ENCODE measurements at places on chromosomes 1 and 21.
A peak's percentile ranks its signal among the peaks of the same experiment; 100 is the strongest.

DNA sequence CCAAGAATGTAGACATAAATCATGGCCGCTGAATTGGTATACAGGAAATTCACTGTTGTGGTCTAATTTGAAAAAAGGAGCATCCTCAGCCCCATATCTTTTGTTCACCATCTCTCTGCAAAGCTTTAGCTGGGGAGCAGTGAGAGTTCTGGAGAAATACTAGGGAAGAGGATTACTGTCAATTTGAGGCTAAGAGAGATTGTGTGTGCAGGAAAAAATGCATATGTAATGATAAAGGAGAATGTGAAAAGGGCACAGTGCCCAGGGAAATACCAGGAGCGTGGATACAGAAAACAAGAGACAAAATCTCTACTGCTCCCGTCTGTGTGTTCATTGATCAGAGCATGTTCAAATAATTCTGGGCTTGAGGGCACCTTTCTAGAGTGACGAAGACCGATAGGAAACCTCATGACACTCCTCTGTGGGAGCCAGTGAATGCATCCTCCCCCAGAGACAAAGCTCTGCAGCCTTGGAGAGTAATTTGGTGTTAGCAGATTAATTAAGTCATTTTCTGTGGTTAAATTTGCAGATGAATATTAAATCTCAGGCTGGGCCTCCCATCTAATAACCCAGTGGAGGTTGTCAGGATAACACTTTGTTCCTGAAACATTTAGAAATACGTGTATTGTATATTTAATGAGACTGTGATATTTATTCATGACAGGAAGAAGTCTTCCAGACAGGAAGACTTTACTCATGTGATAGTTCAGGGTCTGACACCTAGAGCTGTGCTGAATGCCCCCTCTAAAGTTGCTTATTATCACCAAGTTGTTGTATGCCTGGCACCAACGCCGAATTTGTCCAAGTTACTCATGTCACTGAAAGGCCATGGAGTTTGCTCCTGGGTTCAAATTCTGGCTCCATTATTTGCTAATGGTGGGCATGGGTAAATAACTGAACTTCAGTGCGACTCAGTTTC is 287.3 kb upstream of the SGIP1 start:
- DNase-seq = no peak

GRCh38 chr1:161180639-161181038 is 3.3 kb upstream of the B4GALT3 start:
- DNase-seq = no peak

GRCh38 chr1:180145446-180145845 is 9.2 kb upstream of the QSOX1 start:
- no peak for DNase-seq

DNA sequence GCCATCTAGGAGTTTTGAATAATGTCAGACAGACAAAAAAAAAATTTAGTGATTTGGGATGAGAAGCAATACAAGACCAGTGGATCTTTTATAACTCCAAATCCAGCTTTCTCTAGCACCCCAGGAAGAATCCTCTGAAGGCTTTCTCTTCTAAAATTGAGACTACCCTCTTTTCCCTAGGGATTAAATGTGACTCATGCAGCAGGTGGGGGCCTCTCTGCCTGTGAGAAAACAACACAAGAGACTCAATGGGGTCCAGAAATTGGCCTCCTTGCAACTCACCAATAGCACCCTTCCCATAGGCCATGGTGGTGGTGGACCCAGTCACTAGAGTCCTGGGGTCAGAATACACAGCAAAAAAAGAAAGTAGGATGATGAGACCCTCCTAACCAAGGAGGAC is 120.3 kb upstream of the ATP1A1 start:
- DNase-seq = no peak

GRCh38 chr1:2539312-2539907 is 9.3 kb upstream of the HES5 start:
- peak; percentile 83 for DNase-seq

- DNase-seq = no peak
Observed at GRCh38 chr1:220734571-220735326, 13.4 kb upstream of the MTARC2 start.

DNA sequence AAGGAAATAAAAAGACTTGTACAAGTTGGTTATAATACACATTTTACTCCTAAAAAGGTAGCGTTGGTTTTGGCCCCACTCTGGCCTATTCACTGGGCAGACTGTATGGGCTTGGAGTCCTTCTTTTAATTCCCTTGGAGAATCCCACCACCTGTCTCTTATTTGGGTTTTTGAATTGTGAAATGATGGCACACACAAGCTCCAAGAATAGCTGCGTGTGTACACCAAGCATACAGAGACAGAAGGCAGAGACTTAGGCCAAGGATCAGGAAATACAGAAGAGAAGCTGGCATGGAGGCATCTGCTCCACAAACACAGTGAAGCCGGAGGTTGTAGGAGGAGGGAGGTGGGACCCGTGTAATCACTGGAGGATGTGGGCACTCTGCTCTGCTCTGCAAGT is 29.1 kb downstream of the DDR2 start:
- DNase-seq = no peak

DNA sequence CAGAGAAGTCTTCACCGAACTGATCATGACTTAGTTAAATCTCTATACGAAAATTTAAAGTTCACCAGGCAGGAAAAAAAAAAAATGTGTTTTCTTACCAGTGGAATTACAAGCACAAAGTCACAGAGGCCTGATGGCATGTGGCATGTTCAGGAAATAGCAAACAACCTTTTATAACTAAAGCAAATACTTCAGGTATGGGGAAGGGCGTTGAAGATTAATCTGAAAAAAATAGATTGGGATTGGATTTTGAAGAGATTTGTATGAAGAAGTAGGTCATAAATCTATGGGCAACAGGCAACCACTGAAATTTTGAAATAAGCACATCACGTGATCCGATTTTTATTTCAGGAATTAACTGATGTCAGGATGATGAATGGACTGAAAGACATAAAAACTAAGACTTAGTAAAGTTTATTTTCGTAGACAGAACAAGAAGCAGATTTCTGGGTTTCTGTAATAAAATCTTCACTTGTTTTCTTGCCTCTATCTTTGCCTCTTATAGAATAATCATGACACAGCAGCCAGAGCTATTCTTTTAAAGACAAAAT is 295.9 kb upstream of the ADGRL4 start:
- no peak for DNase-seq

GRCh38 chr1:28308750-28309149 is 20.1 kb upstream of the MED18 start:
- no peak for DNase-seq

- no peak for DNase-seq
Observed at GRCh38 chr21:34706337-34706736, 37.5 kb downstream of the CLIC6 start.

- no peak for DNase-seq
Observed at GRCh38 chr1:227218870-227219573, 99.3 kb downstream of the CDC42BPA start.

- DNase-seq = no peak
Observed at GRCh38 chr1:10724948-10725847, 71.2 kb downstream of the CASZ1 start.

- DNase-seq = peak; percentile 39
Observed at GRCh38 chr1:28796352-28797211, 15.4 kb upstream of the OPRD1 start.

Measured in WTC11 (cell line).